ENCODE measurements at places on chromosomes 12 and 14.

DNA sequence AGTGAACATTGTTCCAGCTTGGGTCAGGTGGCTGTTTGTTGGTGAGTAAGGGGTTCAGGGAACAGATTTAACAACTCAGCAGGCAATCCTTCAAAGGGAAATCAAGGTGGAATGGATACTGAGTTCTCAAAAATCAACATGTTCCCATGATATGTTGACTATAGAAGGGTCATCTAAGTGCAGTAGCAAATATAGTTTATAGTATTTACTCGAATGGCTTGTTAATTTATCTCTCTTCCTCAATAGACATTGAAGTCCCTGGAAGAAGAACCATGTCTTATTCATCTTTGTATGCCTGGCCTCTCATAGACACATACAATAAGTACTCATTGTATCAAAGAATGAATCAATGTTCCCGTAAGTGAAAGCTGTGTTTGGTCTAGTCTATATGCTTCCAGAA lies 24.5 kb upstream of the DUSP6 start:
- DNase-seq: no peak

DNA sequence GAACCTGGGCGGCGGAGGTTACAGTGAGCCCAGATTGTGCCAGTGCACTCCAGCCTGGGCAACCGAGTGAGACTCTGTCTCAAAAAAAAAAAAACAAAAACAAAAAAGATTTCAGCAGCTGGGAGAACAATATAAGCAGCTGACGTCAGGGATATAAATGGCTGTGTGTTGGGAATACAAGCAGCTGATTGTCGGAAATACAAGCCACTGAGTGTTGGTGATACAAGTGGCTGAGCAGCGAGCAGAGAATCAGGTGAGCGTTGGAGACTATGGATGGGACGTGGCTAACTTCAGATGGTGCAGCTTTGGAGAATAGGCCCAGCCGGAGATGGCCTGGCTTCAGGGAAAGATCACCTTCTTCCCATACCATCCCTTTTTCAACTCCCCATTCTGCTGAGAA lies 32.0 kb downstream of the PSEN1 start:
- DNase-seq: no peak

- no peak for DNase-seq
These were observed 7.6 kb downstream of the ISCA2 start for GRCh38 chr14:74501135-74501614.

DNA sequence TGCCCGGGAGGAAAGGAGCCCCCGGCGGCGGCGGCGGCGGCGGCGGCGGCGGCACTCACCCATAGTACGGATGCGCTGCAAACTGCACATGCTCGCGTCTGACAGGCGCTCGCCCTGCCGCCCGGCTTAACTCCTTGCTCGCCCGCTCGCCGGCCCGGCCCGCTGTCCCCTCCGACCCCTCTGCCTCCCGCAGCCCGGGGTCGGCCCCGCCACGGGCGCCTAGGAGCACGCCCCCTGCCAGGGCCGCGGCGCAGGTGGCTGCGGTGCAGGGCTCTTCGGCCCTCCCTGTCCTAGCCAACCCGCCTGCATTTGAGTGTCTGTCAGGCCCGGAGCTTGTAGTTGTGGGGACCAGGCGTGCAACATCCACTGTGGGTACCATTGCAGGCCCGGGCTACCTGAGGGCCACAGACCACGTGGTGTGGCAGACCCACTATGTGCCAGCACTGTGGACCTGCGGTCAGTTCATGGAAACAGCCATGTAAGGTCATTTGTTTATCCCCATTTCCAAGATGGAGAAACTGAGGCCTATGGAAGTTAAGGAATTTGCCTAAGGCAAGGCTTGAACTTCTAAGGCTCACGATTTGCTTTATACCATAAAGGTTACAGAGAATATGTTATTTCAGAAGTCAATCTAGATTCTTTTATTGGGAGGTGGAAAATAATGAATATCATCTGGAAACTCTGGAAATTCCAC lies 17.6 kb upstream of the PLEKHH1 start:
- DNase-seq: no peak

DNA sequence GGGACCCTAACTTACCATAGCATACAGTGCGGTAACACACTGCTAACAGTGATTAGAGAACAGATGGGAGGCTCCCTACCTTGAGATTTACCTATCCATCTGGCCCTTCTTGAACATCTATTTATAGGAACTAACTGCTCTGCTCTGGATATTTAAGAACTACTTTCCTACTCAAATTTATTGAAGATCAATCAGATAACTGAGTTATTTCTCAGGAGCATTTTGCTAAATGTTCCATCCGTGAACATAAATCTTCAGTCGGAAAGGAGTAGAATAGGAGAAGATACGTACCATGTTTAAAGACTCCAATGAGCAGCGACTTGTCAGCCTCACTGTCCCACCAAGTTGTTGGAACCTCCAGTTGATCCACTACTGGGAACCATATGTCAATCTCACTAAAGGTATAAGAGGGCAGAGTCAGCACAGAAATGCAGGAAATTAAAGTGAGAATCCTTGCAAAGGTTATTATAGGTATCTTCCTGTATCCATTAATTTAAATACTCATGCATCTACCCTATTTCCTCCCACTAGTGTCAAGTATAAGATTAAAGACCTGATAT lies 15.6 kb upstream of the SUPT16H start:
- no peak for DNase-seq
